Neural progenitor cell (in vitro differentiated cells): ENCODE measurements at places on chromosomes 7 and 10. TPM values are rescaled to one million over a fixed set of nuclear protein-coding genes. Genes with fewer than 3 reads are reported as not detected.

- no peak overlapping the region for H3K27ac ChIP-seq
- no peaks in the 10 kb centered on the region for H3K36me3 ChIP-seq
- DNase-seq: no peak
- H3K4me1 ChIP-seq: peaks cover 14% of the 10 kb centered on the region
- no peaks in the 10 kb centered on the region for H3K27me3 ChIP-seq
Observed at GRCh38 chr7:138932427-138932826, 48.8 kb downstream of the KIAA1549 start.

DNA sequence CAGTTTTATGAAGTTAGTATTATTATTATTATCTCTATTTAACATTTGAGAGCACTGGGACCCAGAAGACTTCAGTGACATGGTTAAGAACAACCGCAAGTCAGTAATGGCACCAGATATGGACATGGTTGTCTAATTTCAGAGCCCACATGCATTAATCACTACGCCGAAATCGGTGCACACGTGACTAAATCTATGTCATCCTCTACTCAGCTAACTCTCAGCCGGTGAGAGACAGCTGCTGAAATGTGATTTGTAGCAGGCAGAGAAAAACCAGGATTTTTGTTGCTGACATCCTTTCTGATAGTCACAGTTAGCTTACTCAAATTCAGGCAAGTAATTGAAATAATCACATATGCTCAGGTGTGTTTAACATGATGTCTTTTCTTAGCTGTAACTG lies 127.7 kb downstream of the SPAG6 start:
- no peak for DNase-seq
- H3K27me3 ChIP-seq: peaks cover 90% of the 10 kb centered on the region
- peaks cover 9% of the 10 kb centered on the region for H3K4me1 ChIP-seq
- H3K4me3 ChIP-seq: no peak overlapping the region
- no peak overlapping the region for H3K27ac ChIP-seq
- H3K36me3 ChIP-seq: no peaks in the 10 kb centered on the region

DNA sequence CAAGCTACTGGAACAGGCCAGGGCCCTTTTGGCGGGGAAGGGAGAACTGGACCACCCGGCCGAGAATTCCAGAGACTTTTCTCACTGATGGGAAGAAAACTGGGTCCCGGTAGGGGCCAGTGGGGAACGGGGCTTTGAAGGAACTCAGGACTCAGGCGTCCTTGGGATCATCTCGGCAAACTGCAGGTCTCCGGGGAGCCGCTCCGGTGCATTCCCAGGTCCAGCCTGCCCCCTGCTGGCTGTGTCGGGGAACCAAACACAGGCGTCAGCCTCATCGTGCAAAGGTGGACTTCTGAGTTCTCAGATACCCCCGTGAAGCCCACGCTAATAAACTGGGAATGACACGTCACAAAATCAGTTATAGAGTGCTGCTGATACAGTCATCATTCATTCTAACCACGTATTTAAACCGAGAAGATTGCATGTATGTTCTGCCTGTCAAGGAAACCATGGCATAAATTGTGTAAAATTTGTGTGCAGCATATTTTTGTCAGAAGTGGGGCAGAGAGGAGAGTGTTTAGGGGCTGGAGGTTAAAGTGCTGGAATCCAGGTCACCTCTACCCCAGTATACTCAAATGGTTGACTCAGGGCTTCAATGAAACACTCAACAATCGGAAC lies 76.1 kb upstream of the CPXM2 start:
- H3K4me1 ChIP-seq: no peaks in the 10 kb centered on the region
- DNase-seq: peak; percentile 87
- H3K27me3 ChIP-seq: peaks cover 56% of the 10 kb centered on the region
- no peaks in the 10 kb centered on the region for H3K36me3 ChIP-seq
- no peak overlapping the region for H3K27ac ChIP-seq

DNA sequence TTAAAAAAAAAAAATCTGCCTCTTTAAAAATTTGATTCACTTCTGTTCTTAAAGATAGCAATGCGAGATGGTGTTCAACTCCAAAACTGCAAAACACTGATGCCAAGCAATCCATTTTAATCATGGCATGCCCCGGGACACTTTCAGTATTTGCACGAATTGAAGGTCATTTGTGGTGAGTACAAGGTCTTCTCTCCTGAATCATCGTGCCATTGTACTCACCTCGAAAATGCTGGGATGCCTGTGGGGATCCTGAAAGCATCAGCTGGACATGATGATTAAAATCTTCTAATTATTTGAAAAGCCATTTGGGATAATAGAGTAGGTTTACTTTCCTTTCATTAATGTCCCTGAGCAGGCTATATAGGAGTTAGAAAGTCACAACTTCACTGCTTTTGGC lies 125.1 kb upstream of the NRP1 start:
- H3K36me3 ChIP-seq: no peaks in the 10 kb centered on the region
- no peaks in the 10 kb centered on the region for H3K4me1 ChIP-seq
- no peak overlapping the region for H3K4me3 ChIP-seq
- DNase-seq: no peak

GRCh38 chr7:137335814-137336213 lies 7.7 kb downstream of the PTN start:
- no peaks in the 10 kb centered on the region for H3K36me3 ChIP-seq
- peaks cover 8% of the 10 kb centered on the region for H3K4me1 ChIP-seq
- no peak overlapping the region for H3K4me3 ChIP-seq
- H3K27ac ChIP-seq: no peak overlapping the region

GRCh38 chr7:7653593-7654187 lies 13.1 kb downstream of the UMAD1 start:
- no peaks in the 10 kb centered on the region for H3K36me3 ChIP-seq
- peaks cover 11% of the 10 kb centered on the region for H3K4me1 ChIP-seq
- no peak overlapping the region for H3K4me3 ChIP-seq

- H3K27me3 ChIP-seq: no peaks in the 10 kb centered on the region
- no peaks in the 10 kb centered on the region for H3K36me3 ChIP-seq
- H3K4me3 ChIP-seq: no peak overlapping the region
- DNase-seq: no peak
Observed at GRCh38 chr7:29995652-29996051, 6.1 kb upstream of the SCRN1 start.

- H3K27me3 ChIP-seq: no peaks in the 10 kb centered on the region
- H3K27ac ChIP-seq: no peak overlapping the region
- no peak overlapping the region for H3K4me3 ChIP-seq
- no peaks in the 10 kb centered on the region for H3K4me1 ChIP-seq
Observed at GRCh38 chr10:8181496-8182157, 127.1 kb downstream of the GATA3 start.

DNA sequence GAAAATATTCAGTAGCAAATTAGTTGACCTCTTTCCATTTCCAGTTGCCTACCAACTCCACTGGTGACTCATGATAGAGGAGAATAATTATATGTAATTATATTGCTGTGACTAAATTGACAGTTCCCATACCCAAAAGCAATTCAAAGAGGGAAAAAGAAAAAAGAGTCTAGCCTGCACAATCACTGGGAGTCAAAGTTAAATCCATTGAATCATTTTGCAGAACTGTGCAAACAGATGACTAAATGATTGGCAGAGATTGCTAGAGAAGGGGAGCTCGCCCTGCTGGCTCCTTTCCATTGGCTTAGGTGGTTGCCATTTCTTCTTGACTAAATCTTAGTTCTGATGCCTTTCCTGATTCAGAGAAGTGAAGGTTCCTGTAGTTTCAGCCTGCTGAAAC lies 1228.6 kb upstream of the SORCS1 start:
- no peaks in the 10 kb centered on the region for H3K4me1 ChIP-seq
- H3K36me3 ChIP-seq: no peaks in the 10 kb centered on the region
- no peaks in the 10 kb centered on the region for H3K27me3 ChIP-seq

DNA sequence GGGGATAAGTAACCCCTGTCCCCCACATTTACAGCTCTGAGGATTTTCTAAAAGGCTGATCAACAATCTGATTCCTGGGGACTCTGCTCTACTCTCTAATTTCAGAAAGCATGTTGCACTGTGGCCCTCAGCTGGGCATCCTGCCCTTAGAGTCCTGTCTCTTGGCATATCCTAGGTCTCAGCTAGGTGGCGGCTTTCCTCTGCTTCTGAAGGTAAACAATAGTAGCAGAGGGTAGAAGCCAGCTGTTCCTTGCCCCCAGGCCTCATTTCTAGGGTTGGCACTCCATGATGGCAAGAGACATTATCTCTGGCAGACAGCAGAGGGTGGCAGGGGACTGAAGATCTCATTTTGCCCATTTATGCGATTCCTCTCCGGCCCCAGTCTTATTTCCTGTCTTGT lies 77.0 kb downstream of the ADCYAP1R1 start:
- H3K36me3 ChIP-seq: no peaks in the 10 kb centered on the region
- H3K4me1 ChIP-seq: no peaks in the 10 kb centered on the region
- no peak overlapping the region for H3K4me3 ChIP-seq
- DNase-seq: peak; percentile 20
- H3K27ac ChIP-seq: no peak overlapping the region
- no peaks in the 10 kb centered on the region for H3K27me3 ChIP-seq

- no peaks in the 10 kb centered on the region for H3K36me3 ChIP-seq
- no peak overlapping the region for H3K4me3 ChIP-seq
- H3K4me1 ChIP-seq: no peaks in the 10 kb centered on the region
- H3K27ac ChIP-seq: no peak overlapping the region
- DNase-seq: no peak
Observed at GRCh38 chr7:157925383-157925875, 588.6 kb downstream of the DNAJB6 start.

DNA sequence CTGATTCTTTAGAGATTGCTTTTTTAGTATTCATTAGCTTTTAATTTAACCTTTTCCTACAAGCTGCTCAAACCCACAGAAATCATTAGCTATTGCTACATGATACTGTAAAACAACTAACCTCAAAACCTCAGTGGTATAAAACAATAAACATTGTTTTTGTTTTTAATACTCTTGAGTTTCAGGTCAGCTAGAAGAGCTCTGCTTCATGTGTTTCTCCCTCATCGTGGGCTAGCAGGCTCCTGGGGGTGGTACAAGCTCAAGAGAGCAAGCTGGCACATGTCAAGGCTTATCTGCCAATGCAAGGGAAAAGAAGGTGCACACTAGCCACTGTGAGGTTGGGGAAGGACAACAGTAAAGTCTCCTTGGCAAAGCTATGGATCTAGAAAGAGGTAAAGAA lies 232.9 kb upstream of the PHF14 start:
- H3K27me3 ChIP-seq: no peaks in the 10 kb centered on the region
- H3K36me3 ChIP-seq: no peaks in the 10 kb centered on the region

DNA sequence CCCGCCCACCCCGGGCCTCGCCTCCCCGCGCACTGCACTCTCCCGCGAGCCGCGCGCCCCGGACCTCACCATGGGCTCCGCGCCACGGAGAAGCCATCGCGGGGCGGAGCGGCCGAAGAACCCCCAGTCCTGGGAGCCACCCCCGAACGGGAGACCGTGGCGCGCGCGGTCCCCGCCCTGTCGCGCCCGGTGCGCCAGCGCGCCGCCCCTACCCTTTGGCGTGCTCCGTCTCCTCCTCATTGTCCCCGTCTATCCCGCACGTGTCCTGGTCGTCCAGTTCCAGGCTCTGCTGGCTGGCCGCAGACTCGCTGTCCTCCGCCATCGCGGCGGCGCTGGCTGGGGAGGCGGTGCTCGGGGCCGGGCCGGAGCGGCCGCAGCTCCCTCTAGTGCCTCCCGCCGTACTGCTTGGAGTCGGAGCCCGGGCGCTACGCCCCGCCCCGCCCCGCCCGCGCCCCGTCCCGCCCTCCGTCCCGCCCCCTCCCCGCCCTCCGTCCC lies at the start of gene NMT2:
NMT2 (minus strand) TSS at position 403 of the 495 bp plus-strand sequence; CDS start at position 322, 81 bp downstream.
- DNase-seq: peak; percentile 97
- peaks cover 14% of the 10 kb centered on the region for H3K27me3 ChIP-seq
- peaks cover 18% of the 10 kb centered on the region for H3K4me1 ChIP-seq

GRCh38 chr10:58967551-58968388 lies 208.7 kb upstream of the PHYHIPL start:
- H3K36me3 ChIP-seq: no peaks in the 10 kb centered on the region
- H3K27ac ChIP-seq: peak overlapping the region; percentile 56
- peak; percentile 85 for DNase-seq
- peaks cover 70% of the 10 kb centered on the region for H3K4me1 ChIP-seq
- peak overlapping the region; percentile 36 for H3K4me3 ChIP-seq

DNA sequence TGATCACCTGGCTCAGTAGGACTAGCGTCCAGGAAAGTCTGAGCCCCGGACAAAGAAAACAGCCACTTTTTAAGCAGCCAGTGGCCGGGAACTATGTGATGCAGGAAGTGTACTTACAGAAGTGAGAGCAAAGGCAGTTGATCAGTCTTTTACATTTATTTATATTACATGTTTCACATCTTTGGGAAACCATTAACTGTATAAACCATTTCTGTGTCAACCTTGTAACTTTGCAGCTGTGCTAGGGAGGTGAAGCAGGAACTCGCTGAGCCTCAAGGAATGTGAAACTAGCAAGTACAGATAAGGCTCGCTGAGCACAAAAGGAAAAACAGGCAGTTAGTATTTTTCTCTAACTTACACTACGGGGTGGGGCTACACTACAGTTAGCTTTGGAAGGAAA lies 39.9 kb upstream of the HECW1 start:
- no peak for DNase-seq
- H3K27me3 ChIP-seq: no peaks in the 10 kb centered on the region
- H3K36me3 ChIP-seq: no peaks in the 10 kb centered on the region
- H3K27ac ChIP-seq: no peak overlapping the region
- H3K4me3 ChIP-seq: no peak overlapping the region

GRCh38 chr10:107740962-107741690 lies 576.6 kb upstream of the SORCS1 start:
- H3K4me3 ChIP-seq: no peak overlapping the region
- H3K27ac ChIP-seq: no peak overlapping the region
- no peaks in the 10 kb centered on the region for H3K27me3 ChIP-seq

GRCh38 chr10:100184840-100185239 lies 989 bp downstream of the ERLIN1 start:
- H3K4me3 ChIP-seq: peak overlapping the region; percentile 55
- peaks cover 17% of the 10 kb centered on the region for H3K4me1 ChIP-seq

DNA sequence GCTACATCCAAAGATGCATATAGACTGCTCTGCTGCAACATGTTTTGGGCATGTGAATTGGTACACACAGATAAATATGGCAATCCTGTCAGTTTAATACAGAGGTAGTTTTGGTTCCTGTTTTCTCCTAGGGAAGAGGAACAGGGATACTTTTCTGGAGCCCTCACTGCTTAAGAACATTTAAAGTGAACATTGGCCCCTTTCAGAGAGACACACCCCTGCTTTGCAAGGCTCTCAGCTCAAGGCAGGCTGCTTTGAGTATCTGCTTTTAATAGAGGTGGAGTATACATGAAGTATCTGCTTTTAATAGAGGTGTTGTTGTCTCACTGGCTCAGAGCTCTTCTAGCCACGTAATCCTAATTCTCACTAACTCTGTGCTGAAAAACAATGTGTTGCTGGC lies 38.9 kb downstream of the CYP51A1 start:
- H3K4me1 ChIP-seq: no peaks in the 10 kb centered on the region
- DNase-seq: no peak
- no peak overlapping the region for H3K4me3 ChIP-seq
- no peak overlapping the region for H3K27ac ChIP-seq
- no peaks in the 10 kb centered on the region for H3K27me3 ChIP-seq

LIMK1 gene
- total RNA-seq: 29.9 and 66.6 TPM in 2 replicates

OR2A42 gene
- total RNA-seq: 0.15 TPM in 1 of 2 replicates, not detected in the other

NKX2-3 gene
- total RNA-seq: not detected in 2 replicates

AGR2 gene
- total RNA-seq: not detected in 2 replicates

FAM20C gene
- 3.8 and 4.7 TPM in 2 replicates for total RNA-seq

MICALL2 gene
- total RNA-seq: 6.0 and 22.7 TPM in 2 replicates

NPTX2 gene
- total RNA-seq: 5.6 and 10.5 TPM in 2 replicates

CEP55 gene
- total RNA-seq: 36.8 and 57.7 TPM in 2 replicates

PRRT4 gene
- 0.68 TPM in 1 of 2 replicates, not detected in the other for total RNA-seq

LFNG gene
- total RNA-seq: 58.0 and 177 TPM in 2 replicates
